Right renal cortex interstitium (tissue), 3 donors: ENCODE measurements at places on chromosomes 11 and 22. TPM values are rescaled to one million over a fixed set of nuclear protein-coding genes. Genes with fewer than 3 reads are reported as not detected.

- no peak for DNase-seq
These were observed 237.8 kb downstream of the NXPE2 start for GRCh38 chr11:114915871-114916805.

- no peak for DNase-seq
These were observed 2.9 kb upstream of the SLC6A5 start for GRCh38 chr11:20596205-20597153.

GRCh38 chr22:47883757-47884156 lies 1121.3 kb downstream of the TBC1D22A start:
- no peak for DNase-seq

The FAU gene
- 654 TPM for polyA plus RNA-seq

DNA sequence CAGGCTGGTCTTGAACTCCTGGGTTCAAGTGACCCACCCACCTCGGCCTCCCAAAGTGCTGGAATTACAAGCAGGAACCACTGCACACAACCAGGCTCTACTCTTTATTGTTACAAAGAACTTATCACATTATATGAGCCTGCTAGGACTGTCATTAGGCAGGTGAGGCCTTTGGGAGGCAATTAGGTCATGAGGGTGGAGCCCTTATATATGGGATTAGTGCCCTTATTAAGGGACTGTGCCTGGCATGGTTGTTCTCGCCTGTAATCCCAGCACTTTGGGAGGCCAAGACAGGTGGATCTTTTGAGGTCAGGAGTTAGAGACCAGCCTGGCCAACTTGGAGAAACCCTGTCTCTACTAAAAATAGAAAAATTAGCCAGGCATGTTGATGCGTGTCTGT lies 10.5 kb upstream of the PSMC3 start:
- DNase-seq = no peak

DNA sequence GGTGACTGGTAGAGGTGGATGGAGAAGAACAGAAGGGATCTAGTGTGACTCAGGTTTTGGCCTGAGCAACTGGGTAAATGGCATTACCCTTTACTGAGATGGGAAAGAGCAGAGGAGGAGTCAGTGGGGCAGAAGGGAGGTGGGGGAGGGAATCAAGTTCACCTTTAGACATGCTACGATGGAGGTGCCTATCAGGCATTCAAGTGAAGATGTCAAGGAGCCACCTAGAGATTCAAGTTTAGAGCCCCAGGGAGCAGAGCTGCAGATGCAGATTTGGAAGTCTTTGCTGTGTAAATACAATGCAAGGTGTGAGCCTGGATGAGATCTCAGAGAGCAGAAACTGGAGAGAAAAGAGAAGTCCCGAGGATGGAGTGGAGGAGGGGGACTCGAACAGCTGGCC lies 979 bp upstream of the MOGAT2 start:
- DNase-seq = no peak

GRCh38 chr11:122362381-122362780 lies 246.4 kb upstream of the BLID start:
- DNase-seq = no peak

The MS4A15 gene
- polyA plus RNA-seq = not detected

The APOA5 gene
- polyA plus RNA-seq = not detected

The MAPK8IP1 gene
- polyA plus RNA-seq = 8.3 TPM
